Muscle of arm (tissue), 14 donors: ENCODE measurements at places on chromosomes 7 and 10.

GRCh38 chr7:94250987-94251386, 143.7 kb upstream of the COL1A2 start:
- no peak for DNase-seq

DNA sequence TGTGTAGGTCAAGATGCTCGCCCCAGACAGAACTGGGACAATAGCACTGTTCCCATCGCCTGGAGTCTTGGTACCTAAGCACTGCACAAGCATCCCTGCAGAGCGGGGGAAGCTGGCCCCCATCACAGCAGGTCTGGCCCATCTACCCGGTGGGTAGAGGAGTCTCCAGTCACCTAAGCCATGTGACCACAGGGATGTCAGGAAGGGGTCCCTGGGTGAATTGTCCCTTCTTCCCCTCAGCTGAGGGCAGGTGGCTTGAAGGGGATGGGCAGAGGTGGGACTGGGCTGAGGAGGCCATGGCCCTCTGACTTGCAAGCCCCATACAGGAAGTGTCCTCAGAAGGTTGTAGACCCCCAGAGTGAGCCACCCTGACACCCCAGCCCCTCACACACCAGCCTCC, 39.7 kb downstream of the FRMPD2 start:
- DNase-seq, result no peak

GRCh38 chr7:140059273-140060242, 3.2 kb downstream of the PARP12 start:
- no peak for DNase-seq

- no peak for DNase-seq
These were observed 171.1 kb downstream of the HIBADH start for GRCh38 chr7:27491534-27491933.

DNA sequence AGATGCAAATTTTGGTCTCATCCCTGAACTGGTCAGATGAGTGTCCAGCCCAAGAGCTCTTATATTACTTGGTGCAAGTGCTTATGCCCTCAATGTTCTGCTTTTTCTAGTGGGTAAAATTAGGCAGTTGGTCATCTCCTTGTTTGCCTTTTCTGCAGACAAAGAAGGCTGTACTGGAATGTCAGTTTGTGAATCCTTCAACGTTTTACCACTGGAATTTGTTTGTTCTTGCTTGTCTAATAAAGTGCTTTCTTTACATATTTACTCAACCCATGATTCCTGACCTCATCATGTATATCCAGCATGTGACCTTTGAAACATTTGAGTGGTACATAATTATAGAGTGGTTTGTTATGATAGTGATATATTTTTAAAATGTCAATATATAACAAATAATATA, 232.2 kb upstream of the TEX47 start:
- no peak for DNase-seq
